ENCODE measurements at places on chromosomes 13 and 19.

GRCh38 chr13:43368003-43368402 lies 344.6 kb downstream of the DNAJC15 start:
- DNase-seq: peak; percentile 13

DNA sequence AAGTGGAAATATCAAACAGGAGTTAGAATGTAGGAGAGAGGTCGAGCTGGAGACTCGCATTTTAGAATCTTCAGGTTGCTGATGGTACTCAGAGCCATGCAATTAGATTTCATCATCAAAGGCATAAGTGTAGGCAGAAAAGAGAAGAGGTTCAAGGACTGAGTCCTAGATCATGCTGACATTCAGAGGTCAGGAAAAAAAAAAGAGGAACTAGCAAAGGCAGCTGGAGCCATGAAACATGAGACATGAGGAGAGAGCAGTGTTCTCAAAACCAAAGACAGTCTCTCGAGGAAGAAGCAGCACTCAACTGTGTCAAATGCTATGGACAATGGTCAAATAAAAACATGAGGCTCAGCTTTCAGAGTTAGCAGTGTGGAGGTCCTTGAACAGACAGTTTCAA lies 12.4 kb upstream of the TPP2 start:
- DNase-seq: no peak

DNA sequence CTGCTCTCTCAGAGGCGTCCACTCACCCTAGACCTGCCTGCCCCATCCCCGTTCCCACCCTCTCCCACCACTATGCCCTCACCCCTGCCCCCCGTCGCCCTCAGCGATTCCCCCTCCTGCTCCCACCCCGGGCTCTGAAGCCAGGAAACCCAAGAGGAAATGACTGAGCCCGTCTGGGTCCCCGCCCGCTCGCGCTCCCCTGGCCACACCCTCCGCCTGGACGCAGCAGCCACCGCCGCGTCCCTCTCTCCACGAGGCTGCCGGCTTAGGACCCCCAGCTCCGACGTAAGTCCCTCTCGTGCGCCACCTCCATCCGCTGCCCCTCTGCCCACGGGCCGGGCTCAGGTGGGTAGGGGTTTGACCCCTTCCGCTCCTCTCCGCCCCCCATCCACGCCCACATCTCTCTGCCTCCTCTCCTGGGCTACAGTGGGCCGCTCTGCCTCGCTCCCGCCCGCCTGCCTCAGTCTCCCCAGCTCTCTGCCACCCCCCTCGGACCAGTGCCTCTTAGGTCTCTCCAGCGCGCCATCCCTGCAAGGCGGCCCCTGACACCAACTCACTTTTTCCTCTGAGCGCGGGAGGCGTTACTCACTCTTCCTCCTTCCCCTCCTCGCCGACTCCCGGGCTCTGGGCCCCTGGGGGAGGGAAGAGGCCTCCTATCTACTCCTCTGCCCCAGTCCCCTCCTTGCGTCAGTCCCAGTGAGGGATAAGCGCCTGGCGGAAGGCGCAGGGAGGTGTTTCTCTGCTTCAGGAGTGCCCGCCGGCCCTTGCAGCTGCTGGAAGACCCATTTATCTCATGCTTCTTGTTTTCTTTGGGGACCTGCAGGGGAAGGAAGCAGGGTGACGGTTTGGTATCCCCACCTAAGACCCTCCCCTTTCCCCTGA lies at the start of gene FXYD5:
FXYD5 (plus strand) TSS at position 211 of the 882 bp plus-strand sequence. CDS start 816 bp downstream, outside the sequence.
- no peak for DNase-seq

DNA sequence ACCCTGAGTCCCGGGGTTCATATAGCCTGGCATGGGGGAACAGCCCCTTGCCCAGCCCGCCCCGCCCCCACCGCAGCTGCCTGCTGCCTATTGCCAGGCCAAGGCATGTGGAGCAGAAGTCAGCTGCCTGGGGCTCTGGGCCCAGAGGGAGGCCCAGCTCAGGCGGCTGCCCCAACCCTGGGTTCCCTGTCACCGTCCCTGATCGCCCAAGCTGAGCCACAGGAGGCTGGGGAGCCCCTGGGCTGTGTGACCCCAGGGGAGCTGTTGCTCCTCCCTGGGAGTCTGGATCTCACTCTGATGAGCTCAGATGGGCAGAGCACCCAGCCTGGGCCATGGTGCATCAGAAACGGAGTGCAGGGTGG lies 1.4 kb downstream of the PLIN4 start:
- no peak for DNase-seq

- no peak for DNase-seq
Measured at GRCh38 chr13:34696296-34696695, 245.8 kb upstream of the NBEA start.

DNA sequence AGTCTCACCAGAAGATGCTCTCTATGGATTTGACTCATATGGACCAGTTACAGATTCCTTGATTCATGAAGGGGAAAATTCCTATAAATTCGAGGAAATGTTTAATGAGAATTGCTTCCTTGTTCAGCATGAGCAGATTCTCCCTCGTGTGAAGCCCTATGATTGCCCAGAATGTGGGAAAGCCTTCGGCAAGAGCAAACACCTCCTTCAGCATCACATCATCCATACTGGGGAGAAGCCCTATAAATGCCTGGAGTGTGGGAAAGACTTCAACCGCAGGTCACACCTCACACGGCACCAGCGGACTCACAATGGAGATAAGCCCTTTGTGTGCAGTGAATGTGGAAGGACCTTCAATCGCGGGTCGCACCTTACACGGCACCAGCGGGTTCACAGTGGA lies 10.7 kb downstream of the ZNF460 start:
- no peak for DNase-seq

All from LNCaP clone FGC (cell line).